Endothelial cell of umbilical vein (primary cell): ENCODE measurements at places on chromosomes 2 and 18. TPM values are rescaled to one million over a fixed set of nuclear protein-coding genes. Genes with fewer than 3 reads are reported as not detected.

Gene RDH14
- total RNA-seq = 12.4 and 14.7 TPM in 2 replicates

Gene TUBA3D
- not detected in 2 replicates for total RNA-seq

Gene DPP4
- 3.0 and 6.2 TPM in 2 replicates for total RNA-seq

Gene MXD1
- 10.6 and 11.7 TPM in 2 replicates for total RNA-seq

Gene STAT4
- total RNA-seq = 0.46 and 0.88 TPM in 2 replicates

Gene ZNF385B
- total RNA-seq = not detected in 2 replicates

Gene LRRC30
- total RNA-seq = not detected in 2 replicates

Gene XDH
- total RNA-seq = not detected in 2 replicates

Gene SERPINB10
- total RNA-seq = not detected in 2 replicates

Gene PLEKHH2
- total RNA-seq = 0.58 and 1.1 TPM in 2 replicates

Gene NPAS2
- total RNA-seq = 34.4 and 53.9 TPM in 2 replicates

Gene SYT4
- total RNA-seq = not detected in 2 replicates

Gene SERPINB2
- total RNA-seq = 0.24 and 0.39 TPM in 2 replicates

Gene BOLL
- not detected in 2 replicates for total RNA-seq

Gene TOGARAM2
- total RNA-seq = not detected in 2 replicates
